Activated CD8-positive, alpha-beta memory T cell treated with anti-CD3 and anti-CD28 coated beads, Interleukin-2, amount 10 ng/mL, durations not matched to agents 7 days and 5 days (primary cell): ENCODE measurements at places on chromosomes 3 and 15.
A peak's percentile ranks its signal among the peaks of the same experiment; 100 is the strongest.

GRCh38 chr3:51538115-51538458 is 432 bp upstream of the RAD54L2 start:
- no peak for DNase-seq

DNA sequence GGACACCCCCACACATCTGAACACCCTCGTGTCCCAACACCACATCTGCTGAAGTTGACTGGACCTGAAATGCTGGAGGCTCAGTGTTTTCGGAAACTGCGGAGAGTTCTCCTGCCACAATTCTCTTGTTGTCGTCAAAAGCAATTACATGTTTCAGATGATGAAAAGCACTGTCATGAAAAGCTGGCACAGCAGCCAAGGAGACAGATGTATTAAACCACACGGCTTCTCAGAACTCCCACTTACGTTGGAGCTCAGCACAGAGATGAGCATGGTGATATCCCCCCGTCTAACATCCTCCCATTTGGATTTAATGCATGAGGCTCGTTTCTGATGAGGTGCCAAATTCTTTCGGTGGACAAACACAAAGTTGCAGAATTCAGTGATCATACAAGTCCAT is 180.1 kb downstream of the RORA start:
- no peak for DNase-seq

DNA sequence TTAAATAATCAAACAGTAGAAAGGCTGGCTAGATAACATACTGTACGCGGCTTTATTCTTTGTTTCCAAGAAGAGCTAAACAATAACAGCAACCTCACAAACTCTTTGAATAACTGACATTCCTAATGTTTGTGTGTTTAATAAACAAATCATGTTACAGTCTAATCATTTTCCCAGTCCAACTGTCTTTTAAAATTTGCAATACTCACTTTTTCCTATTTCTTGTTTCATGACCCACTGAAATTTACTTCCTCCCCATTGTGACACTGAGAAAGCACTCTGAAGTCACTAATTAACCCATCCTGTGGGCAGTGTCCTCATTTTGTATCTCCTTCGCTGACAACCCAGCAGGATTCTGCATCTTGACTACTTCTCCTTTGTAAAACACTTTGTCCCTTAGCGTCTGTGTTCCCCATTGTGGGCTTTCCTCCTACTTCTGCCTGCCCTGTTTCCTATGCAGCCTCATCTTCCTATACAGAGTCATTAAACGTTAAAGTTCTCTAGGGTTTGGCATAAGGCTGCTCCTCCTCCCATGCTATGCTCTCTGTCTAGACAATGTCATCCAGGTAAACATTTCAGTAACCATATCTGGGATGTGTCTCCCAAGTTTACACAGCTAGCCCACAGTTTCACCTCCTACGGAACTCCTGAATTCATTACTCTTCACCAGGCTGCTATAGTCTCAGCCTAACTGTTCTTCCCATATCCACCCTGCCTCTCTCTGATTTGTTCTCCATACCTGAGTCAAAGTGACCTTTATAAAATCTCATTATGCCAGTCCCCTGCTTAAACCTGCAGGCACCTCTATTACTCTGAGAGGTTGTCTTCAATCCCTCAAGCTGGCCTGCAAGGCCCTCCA is 148.9 kb downstream of the GREM1 start:
- no peak for DNase-seq

GRCh38 chr15:99021694-99022093 is 14.1 kb upstream of the PGPEP1L start:
- no peak for DNase-seq

DNA sequence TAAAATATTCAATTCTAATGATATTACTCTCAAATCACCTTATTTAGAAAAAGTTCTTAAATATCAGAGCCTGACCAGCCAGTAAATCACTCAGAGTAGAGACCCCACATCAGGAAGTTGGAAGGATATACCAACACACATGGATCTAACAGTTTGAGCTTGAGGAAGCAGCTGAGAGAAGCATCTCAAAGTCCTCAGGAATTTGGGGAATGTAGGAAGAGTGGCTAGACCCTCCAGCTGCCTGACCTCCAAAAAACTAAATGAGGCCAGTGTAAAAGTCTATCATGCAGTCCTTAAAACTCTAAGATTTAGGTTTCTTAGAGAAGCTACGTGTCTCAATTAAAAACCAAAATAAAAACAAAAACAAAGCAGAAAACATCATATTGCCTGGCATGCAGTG is 55.4 kb downstream of the SETD2 start:
- no peak for DNase-seq

DNA sequence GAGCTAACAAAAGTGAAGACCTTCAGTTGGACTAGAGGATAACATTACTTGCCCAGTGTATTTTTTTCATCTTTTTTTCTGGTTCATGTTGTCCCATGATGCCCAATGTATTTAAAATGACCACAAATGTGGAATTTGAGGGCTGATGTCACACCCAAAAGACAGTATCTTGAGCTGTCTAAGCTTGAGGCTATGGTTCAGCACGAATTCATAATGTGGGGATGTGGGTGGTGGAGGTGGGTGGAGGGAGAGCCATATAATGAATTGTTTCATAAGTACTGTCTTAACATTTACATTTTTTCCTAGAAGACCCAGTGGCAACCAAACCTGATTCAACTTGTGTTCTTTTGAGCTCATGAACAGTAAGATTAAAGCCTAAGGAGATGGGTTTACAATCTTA is 37.5 kb downstream of the CHAC1 start:
- DNase-seq: no peak

- DNase-seq: no peak
Measured at GRCh38 chr3:114721209-114721608, 425.9 kb downstream of the ZBTB20 start.

DNA sequence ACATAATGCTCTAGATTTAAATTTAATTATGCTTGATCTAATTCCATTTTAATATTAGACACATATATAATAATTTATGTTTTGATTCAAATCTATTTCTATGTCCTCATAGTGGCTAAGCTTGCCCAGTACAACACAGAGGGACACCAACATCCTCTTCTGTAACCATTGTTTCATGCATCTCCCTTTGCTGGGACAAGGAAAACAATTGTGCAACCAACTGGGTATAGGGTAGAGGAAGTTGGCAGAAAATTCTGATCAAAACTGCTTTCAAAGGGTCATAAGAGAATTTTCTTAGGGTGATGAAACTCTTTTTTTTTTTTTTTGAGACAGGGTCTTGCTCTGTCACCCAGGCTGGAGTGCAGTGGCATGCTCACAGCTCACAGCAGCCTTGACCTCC is 121.4 kb upstream of the SGO1 start:
- DNase-seq: no peak

GRCh38 chr15:88894348-88894818 is 961 bp downstream of the HAPLN3 start:
- DNase-seq: peak; percentile 88
